CD4-positive, alpha-beta T cell treated with Interleukin-15 for 1 hour (primary cell): ENCODE measurements at places on chromosomes 6 and 20.

DNA sequence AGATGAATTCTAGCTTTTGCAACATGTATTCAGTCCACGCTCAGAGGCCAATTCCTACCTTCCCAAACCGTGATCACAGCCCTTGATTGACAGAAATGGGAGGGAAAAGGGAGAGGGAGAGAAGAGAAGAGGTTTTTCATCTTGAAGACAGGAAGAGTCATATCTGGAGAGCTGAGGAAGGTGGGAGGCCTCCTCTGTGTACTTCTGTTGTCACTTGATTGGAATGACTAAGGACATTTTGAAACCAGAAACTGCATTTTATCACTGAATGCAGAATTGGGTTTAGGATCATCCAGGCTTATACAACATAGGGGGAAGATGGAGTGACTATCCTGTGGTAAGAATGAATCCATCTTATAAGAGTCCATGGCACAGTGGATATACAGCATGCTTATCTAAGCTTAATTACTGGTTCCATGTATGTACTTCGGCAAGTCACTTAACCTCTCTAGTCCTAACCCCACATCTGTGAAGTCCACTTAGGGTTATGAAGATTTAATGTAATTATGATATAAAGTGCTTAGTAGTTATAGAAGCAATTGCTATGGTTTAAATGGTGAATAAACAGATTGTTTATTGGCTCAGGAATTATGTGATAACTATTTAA lies 144.0 kb downstream of the BCKDHB start:
- DNase-seq: no peak

DNA sequence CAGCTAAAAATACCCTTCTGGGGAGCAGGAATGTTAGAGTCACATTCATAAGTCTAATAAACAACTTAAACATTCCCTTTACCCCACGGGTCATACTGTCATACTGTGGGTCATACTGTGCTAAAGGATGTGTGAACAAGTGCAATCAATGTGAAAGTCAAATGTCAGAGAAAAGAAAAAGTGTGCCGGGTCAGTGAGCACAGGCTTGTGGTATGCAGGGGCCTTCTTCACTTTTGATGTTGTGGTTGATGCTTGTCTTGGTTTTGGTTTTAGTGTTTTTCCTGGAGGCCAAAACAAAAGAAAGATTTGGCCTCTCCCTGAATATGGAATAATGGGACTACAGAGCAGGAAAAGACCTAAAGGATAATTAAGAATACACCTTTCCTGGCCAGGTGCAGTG lies 267.9 kb upstream of the PLN start:
- DNase-seq: no peak

GRCh38 chr6:13985663-13986325 lies 61.0 kb downstream of the RNF182 start:
- DNase-seq: no peak

DNA sequence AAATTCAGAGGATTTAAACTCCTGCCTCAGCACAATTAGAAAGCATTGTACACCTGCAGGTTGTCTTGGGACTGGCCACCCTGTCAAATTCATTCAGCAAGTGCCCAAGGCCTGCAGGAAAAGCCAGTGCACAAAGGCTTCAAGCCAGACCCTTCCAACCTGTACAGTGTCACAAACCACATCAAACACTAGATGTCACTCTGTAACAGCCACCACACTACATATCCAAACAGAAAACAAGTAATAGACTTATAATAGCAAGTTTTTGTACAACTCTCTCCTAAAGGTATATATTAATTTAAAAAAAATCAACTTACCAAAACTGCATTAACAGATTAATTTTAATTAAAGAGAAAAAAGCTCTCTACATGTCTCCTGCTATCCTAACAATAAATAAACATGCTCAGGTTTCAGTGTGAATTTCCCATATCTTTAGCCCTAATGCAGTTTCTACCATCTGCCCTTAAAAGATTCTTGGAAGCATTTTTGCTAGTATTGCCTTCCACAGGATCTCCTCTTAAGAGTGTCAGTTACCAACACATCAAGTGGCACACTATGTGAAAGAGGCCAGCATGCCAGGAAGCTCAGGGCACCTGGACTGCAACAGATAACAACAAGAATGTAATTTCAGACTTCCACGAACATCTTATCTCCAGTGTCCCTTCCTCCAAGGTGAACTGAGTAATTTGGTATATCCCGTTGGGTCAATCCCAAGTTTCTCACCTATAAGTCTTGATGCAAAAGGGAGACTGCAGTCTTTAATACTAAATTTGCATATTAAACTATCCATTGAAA lies 47.5 kb downstream of the RALGAPA2 start:
- DNase-seq: no peak

DNA sequence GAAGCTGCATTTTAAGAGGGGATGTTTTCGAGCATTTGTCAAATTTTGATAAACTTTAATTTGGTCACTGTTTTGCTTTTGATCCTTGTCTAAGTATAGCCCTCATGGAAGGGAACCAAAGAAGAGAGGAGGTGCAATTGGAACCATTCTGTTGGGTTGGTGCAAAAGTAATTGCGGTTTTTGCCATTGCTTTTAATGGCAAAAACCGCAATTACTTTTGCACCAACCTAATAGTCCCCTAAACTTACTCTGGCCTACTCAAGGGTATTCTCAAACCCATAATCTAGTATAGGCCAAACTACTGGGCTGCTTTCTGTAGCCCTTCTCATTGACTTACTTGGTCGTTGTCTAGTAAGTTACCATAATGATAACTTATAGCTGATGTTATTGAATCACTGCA lies 634.7 kb downstream of the MAFB start:
- DNase-seq: no peak

- DNase-seq: no peak
These were observed 95.6 kb downstream of the CTNNBL1 start for GRCh38 chr20:37789408-37789807.
